ENCODE measurements at places on chromosomes 3 and 15.
A peak's percentile ranks its signal among the peaks of the same experiment; 100 is the strongest.

DNA sequence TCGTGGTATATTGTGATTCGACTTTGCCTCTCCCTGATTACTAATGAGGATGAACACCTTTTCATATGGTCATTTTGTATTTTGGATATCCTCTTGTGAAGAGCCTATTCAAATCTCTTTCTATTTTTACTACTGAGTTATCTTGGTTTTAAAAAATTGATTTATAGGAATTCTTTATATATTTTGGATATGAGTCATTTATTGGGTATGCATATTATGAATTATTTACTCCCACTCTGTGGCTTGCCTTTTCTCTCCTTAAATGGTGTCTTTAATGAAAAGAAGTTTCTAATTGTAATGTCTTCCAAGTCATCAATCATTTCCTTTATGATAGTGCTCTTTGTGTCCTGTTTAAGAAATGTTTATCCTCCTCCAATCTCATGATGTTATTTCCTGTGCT lies 191.5 kb upstream of the DPH6 start:
- DNase-seq = no peak

DNA sequence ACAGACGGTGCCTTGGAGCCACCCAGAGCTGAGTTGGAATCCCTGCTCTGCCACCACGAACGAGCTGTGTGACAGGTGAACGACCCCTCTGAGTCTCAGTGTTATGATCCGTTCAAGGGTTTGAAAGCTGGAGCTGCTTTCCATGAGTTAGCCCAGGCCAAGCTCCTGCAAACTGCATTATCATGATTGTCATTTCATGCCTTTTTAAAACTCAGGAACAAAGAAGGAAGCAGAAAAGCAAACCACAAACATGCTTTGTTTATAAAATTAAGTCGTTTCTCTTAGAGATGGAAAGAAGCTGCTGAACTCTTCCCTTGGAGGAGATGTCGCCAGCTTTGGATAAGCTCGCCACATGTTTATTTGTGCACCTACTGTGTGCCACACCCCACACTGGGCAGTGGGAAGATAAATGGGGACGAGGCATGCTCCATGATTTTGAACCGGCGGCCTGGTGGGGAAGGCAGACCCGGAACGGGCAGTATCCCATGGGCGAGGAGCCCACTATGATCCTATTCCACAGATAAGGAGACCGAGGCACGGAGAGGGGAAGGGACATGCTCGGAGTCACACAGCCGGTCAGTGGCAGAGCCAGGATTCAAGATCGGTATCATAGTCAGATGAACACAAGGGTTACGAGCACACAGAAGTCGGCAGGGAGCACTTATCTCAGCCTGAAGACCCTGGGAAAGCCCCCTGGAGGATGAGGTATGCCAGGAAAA lies 15.9 kb downstream of the HRH1 start:
- no peak for DNase-seq

DNA sequence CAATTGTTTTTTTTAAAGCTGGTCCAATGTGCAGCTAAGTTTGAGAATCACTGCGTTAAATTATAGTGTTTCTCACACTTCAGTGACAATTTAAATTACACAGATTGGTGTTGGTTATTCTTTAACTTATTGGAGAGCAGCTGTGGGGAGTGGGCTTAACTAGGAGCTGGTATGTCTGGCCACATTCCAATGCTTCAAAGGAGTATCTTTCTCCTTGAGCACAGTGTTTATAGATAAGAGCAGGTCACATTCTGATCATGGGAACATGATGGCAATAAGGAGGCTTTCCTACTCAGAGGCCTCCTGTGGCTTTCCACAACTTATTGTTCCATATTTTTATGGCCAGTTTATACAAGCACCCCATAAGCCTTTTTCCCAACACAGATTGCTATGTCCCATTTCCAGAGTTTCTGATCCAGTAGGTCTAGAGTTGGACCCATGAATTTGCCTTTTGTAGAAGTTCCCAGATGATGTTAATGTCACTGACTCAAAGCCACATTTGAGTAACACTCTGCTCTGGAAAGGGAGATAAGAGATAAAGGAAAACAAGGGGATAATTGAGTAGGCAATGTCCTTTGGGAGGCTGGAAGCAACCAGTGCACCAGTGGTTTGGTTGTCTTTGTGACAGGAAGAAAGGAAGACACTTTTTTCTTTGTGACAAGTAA lies 33.0 kb upstream of the PLSCR4 start:
- no peak for DNase-seq

DNA sequence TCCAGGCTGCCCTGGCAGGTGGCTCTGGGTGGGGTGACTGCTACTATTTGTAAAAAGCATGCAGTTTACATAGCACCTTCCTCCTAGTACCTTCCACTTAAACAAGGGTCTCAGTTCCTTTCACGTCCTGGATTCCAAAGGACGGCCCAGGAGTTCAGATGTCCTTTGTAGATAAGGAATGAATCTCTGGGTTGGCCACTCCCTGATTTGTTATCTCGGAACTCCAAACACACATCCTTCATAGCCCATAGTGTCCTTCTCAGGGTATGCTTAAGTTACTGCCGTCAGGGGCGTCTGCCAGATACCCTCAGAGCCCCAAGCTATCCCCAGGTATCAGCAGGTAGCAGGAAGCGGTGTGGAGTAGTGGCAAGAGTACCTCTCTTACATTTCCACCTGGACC lies 101.1 kb upstream of the PLXNA1 start:
- DNase-seq = no peak

DNA sequence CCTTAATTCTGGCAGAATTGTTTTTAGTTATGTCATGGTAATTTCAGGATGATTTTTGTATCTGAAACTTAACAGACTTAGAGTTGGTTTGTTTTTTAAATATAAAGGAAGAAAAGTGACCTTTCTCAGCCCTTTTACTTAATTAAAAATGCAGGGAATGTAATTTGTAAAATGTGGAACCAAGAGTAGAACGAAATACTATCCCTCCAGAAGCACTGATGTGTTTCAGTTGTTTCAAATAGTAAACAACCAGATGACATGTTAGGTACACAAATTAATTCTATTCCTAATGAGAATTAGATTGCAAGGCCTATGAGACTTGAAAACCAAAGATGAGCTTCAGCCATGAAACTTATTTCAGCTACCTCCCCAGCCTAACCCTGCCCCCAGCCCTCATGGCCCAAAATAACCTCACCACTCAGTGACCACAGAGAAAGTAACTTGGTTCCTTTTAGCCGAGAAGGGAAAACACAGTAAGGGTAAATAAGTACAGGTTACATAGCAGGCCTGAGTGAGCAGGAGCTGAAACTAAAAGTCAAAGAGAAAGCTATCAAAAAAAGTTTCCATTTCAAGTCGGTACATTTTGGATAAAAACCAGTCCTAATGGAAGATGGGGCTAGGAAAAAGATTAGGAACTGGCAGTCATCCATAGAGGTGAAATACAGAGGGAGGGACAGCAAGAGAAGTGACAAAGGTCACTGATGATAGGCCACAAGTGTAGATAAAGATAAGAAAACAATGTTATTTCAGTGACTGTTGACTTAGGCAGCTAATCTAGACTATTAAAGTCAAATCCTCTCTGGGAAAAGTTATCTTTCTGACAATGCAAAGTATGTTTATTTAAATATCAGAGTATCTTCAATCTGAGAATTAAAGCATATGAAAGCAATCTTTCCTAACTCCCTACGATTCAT lies 23.2 kb downstream of the SENP8 start:
- DNase-seq = no peak

DNA sequence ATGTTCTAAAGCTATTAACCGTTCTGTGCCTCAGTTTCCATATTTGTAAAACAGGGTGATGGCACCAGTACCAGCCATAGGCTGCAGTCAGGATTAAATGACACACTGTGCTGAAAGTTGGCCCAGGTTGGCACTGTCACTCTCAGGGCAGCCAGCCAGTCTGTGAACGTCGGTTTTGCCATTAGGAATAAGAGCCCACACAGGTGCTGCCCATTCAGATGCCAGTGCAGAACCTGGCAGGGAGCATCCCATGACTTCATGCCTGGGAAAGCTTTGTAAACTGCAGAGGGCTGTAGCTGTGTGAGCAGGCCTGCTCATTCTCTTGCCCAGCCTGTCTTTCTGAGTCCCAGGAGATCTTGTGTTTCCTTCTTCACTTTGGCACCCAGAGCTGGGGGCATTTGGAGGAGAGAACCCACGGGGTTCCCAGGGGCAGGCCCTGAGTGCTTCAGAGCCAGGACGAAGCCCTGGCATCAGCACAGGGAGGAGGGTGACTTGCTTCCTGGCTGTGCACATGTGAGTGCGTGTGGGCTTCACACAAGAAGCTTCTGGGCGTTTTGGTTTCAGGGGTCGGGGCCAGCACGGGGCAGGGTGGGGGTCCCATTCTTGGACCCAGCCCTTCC lies 46.9 kb downstream of the ZNF710 start:
- DNase-seq = no peak

DNA sequence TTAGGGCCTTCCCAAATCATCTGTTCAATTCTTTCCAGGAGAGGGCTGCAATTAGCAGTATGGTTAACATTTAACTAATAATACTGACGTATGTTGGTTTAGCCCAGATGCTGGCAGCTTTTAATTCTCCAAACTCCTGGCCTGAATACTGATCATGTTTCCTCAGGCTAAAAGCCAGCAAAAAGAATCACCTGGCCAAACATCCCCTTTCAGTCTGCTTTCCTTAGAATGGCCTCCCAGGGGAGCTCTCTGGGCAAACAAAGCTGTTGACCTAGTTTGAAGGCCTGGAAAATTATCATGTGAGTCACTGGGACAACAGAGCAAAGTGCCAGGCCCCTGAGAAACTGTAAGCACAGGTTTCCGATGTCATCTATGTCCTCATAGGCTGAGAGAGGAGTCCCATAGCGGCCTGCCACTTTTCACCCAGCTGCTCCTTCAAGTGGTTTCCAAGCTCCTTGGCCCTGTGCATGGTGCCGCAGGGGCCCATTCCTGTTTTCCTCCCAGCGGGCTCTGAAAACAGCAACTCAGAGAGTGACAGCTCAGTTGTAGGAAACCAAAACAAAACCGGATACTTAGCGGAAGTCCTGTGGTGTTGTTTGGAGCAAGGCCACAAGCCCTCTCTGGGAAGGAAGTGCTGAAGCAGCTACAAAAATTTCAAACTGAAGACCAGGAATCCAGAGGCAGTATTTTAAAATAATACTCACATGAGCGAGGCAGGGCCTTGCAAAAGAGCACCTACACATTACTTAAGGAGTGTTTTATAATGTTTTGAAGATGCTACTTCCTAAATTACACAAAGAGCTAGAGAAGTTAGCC lies 36.5 kb upstream of the RAB11A start:
- peak; percentile 77 for DNase-seq

DNA sequence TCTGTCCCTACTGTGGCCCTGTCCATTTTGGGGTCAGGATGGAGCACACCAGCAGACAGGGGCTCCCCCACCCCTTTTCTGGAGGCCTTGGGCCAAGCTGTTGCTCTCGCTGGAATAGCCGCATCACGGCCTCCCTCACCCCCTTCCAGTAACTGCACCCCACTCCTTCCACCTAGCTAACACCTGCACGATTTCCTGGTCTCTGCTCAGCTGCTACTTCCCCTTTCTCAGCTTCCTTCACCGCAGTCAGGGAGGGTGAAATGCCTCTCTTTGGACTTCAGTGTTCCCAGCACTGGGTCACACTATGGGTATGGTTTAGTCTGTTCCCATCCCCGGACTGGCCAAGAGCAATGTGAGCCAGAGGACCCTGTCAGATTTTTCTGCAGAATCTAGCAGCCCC lies 400.2 kb downstream of the MCTP2 start:
- DNase-seq = no peak

DNA sequence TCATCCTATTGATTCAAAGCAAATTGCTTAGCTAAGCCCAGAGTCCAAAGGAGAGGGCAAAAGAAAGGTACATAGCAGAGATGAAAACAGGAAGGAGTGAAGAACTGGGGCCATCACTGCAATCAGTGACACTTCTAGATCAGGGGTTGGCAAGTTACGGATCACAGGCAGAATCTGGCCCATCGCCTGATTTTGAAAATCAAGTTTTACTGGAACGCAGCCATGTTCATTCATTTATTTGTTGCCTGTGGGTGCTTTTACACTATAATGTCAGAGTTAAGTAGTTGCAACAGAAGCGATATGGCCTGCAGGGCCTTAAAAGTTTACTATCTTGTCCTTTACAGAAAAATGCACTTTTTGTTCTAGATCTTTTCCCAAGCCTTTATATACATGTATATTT lies 271.7 kb upstream of the TOPAZ1 start:
- DNase-seq = no peak

Measured in hypothalamus (tissue), 51 donors.